ENCODE measurements at places on chromosomes 2 and 18.

GRCh38 chr2:240211598-240212424 lies 71.4 kb upstream of the OTOS start:
- no peak for DNase-seq

DNA sequence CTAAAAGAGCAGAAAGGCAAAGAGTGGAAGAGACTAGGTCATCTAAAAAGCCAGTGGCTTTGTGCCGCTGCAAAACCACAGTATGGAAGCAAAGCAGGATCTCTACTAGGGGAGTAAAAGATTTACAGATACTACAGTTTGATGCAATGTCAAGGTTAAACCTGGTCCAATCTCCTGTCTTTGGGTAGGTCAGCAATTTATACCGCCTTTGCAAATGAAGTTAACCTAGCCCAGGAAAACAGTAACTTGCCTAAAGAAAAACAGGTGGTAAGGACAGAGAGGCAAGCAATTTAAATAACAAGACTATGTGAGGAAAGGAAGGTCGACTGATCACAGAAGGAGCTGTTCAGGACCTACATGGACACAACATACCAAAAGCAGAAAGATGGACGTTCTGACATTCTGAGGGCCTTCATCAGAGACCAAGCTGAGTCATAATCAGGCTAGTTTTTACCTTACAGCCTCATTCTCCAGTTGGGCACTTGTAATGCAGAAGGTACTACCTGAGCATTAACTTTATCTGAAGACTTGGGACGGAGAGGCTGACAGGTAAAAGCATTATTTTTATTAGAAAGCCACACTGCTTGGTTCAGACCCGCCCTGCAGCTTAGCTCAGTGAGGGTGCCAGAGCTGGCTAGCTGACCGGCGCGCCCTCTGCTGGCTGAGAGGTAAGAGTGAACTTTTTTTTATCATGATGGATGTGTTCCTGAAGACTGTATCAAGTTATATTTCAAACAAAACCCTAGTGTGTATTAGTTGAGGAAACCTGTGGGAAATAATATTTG lies 15.9 kb downstream of the CDKL4 start:
- DNase-seq: peak; percentile 77

- DNase-seq: no peak
These were observed 195.7 kb downstream of the ZFP36L2 start for GRCh38 chr2:43030551-43031307.

DNA sequence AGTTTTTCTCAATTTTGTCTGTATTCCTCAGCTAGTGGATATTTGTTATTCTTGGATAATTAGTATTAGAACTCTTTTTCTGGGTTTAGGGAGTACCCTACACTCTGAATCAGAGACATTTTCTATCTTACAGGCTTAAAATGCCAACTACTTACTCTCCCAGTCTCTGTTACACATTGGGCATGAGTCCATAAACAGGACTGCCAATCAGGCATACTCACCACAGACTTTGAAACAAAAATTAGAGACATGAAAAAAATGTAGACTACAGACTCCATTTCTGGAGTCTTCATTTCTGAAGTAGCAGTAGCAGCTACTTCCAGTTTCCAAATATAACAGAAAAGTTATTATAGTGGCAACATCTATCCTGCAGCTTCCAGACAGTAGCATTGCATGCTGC lies 279.7 kb downstream of the MBD5 start:
- no peak for DNase-seq

DNA sequence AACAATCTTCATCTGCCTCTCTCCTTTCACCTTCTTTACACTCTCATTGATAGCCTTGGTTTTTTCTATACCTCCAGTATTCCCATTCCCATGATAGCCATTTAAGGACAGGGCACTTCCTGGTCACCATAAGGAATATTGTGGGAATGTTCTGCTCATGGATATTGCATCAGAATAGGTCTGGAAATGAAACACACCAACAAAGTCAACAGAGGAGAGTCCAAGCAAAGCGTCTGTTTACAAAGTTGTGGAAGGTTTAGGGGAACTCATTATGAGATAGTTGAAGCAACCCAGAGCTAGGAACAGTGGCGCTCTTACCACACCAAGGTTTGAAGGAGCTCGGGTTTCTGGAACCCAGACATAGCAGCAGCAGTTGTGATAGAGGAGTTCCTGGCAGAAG lies 150.3 kb upstream of the TNP1 start:
- DNase-seq: no peak

- no peak for DNase-seq
These were observed 161.6 kb downstream of the LCLAT1 start for GRCh38 chr2:30608643-30609042.

- DNase-seq: no peak
These were observed 139.6 kb downstream of the SH3BP4 start for GRCh38 chr2:235091421-235091820.

DNA sequence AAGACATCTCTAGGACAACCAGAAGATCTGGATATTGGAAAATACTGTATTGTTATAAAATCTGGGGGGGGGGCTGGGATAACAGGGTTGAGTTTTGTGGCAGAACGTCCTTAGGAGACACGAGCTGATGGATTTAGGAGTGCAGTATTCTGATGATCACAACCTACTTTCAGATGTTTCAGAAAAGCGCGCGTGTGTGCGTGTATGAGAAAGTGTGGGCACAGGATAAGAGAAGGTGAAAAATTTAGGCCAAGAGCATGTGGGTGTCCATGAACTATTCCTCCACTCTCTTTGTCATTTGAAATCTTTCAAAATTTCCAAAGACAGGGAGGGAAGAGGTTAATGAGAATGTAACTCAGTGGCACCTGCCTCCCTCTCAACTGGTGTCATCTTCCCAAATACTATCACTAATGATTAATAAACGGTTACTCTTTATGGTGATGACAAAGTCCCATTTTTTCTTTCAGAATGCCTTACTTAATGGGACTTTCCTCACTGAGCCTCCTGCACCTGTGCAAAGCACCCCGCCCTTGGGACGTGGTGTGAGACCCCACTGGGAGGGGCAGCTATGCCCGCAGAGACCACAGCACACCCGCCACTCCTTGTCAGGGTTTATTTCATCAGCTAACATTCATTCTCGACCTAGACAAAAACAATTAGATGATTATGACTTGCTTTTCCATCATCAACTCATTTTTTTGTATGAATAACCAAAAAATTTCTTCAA lies 53.6 kb downstream of the HS6ST1 start:
- DNase-seq: no peak

DNA sequence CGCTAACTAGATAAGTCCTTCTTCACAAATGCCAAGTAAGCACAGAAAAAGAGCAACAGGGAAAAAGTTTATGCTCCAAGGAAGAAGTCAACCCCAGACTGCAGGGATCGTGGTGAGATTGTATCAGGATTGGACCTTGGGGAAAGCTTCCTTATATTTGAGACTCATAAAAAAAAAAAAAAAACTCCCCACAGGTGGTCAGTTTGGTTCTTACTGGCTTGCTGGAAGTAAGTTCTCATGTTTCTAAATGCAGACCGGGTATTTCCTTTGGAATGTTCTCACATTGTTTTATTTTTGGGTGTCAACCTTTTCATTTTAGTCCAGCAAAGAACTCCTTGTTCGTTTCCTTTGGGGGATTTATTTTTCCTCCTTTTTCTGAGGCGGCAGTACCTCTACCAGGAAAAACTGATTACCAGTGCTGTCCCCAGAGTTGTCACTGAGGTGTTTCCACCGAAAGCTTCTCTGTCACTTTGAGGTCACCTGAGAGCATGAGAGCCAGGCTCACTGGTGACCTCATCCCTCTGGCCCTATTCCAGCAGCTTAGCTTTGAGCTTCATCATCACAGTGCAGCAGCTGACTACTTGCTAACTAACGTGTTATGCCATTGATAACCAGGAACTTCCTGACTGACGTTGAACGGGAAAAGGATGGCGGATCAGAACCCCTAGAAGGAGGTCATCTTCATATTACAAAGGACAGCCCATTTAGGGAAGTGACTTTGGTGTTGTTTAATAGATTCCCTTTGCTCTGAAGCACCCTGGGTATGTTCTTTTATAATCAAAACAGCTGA lies 16.8 kb upstream of the ATP8B1 start:
- no peak for DNase-seq

DNA sequence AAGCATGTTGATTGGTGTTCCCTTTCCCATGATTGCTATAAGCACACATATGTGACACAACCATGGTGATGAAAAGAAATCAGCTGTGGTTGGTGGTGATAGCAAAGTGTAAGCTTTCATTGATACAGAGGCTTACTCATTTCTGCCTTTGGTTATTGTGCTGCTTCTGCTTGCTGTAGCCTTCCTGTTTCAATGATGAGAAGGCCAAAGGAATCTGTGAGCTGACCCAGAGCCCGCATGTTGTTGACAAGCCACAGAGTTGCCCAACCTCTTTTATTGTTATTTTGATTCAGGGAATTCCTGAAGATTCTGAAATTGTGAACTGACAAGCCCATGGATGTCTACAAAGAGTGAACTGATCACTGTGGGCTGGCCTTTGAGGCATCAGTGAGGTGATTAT lies 164.4 kb downstream of the TMEFF2 start:
- no peak for DNase-seq

- DNase-seq: no peak
These were observed 489.0 kb upstream of the NRP2 start for GRCh38 chr2:205193125-205193835.

DNA sequence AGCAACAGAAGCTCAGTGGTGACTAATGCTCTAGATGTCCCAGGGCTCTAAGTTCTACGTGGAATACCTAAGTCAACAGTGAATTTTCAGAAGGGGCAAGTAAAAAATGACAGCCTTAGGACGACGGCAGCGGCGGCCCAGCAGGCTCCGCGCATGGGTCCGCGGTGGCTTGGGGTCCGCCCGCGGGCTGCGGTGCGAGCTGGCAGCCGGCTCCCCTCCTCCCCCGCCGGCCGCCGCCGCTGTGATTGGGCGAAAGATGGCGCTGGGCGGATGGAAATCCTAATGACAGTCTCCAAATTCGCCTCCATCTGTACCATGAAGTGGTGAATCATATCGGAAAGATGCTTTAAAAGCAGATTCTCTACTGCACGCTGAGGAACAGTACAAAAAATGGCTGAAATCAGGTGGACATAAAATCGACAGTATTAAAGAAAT lies 74.7 kb downstream of the HNRNPLL start:
- DNase-seq: peak; percentile 51

GRCh38 chr2:2557475-2557874 lies 226.4 kb upstream of the MYT1L start:
- no peak for DNase-seq

GRCh38 chr2:168430431-168430830 lies 25.6 kb upstream of the CERS6 start:
- no peak for DNase-seq

- DNase-seq: no peak
These were observed 36.4 kb downstream of the CTIF start for GRCh38 chr18:48575301-48575657.

DNA sequence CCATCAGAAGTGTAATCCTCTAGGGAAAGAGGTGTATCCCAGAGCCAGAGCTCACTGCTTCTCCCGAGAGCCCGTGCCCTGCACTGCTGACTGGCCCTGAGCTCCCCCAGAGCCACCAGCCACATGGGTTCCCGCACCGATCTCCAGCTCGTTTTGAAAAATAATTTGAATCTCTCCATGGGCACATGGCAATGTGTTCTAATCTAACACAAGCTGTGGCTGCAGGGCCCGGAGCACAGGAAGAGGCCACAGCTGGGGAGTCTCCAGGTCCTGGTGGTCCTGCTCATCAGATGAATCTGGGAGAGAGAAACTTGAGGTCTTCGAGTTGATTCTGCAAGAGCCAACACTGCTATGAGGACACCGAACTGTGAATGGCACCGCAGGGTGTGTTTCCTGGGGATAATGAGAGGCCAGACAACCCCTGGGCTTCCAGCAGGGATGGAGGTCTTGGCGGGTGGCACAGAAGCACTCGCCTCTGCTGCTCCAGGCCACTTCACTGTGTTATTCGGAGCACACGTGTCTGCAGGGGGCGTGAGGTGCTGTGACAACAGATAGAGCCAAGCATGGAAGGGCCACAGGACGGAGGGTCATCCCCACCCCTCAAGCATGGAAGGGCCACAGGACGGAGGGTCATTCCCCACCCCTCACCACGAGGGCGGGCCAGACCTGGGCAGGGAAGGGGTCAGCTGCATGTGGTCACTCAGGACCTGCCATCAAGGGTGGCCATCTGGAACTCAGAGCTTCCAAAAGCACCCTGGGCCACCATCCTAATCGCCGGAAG lies 196.8 kb downstream of the NDUFA10 start:
- no peak for DNase-seq

DNA sequence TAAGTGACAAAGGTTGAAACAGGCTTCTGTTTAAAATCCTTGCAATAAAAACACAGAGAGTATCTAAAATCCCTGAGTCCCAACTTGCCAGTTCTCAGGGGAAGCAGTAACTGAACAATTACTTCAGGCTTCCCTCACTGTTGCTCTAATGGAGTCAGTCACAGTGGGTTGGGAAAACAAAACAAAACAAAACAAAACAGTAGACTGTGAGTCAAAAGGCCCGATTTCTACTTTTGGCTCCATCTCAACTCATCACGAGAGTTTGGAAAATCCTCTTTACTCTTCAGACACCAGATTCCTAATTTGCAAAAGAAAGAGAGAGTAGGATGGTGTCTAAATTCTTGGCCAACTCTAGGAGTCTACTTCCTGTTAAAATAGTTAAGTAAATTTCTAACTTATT lies 1.1 kb downstream of the FSHR start:
- DNase-seq: no peak

- no peak for DNase-seq
These were observed 184.7 kb downstream of the CD226 start for GRCh38 chr18:69763002-69763401.

GRCh38 chr2:27712522-27712921 lies 48.8 kb downstream of the SLC4A1AP start:
- no peak for DNase-seq

- no peak for DNase-seq
These were observed 150.7 kb downstream of the MEIS1 start for GRCh38 chr2:66585587-66585986.

- no peak for DNase-seq
These were observed 958.8 kb upstream of the NRXN1 start for GRCh38 chr2:51990684-51991083.

DNA sequence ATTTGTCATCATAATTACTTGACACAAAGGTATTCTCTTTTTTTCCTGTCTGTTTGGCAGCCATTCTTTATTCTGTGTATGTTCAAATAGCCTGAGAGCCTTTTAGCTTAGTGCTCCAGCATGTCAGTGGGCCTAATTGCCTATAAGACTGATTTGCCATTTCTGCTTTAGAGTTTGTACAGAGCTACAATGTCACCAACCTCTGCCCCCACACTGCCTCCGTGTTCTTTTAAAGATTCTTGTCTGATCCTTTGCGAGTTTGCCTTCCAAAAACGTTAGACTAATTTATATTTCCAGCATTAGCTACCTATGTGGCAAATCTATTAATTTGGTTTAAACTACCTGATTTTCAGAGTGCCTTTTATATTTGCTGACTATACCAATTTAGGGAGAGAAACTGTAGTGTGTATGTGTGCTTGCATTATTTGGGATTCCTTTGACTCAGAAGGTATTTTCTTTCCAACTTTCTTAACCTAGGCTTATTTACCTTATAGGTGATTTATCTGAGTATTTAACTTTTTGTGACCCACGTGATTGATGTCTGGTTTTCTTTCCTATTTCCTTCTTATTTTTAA lies 70.8 kb downstream of the FAM117B start:
- no peak for DNase-seq

- no peak for DNase-seq
These were observed 73.1 kb downstream of the ERBB4 start for GRCh38 chr2:212465456-212465855.
